ENCODE measurements at places on chromosomes 1 and 21. TPM values are rescaled to one million over a fixed set of nuclear protein-coding genes. Genes with fewer than 3 reads are reported as not detected.
A peak's percentile ranks its signal among the peaks of the same experiment; 100 is the strongest.

DNA sequence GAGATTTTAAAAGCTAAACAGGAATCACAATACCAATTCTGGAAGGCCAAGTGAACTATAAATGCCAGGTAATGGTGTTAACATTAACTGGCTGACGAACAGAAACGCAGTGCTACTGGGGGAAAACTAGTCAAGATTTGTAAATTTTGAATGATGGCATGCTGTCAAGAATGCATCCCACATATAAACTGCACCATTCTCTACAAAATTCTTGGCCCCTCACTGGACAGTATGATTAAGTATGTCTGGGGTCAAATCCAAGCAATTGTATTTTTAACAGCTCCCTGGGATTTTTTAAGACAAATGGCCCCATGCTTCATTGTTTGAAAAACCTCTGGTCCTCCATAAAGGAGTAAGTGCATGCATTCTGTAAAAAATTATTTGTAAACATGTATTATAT, 73.2 kb upstream of the COA6 start:
- no peak for DNase-seq

DNA sequence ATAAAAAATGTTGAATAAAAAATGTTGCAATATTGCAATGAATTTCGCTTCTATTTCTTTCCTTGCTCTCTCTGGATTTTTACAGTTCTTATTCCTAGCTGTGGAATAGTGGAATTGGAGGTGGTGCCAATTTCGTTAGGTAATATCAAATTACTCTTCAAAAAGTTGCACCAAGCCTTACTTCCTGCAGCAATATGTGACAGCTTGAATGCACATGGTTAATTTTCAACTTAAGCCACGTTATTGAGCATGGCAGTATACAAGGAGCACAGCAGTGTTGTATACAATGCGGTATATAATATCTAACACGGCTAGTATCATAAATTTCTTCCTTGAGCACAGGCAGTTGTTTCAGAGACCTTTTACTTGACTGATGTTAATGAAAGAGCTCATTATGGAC, 152.5 kb downstream of the NOS1AP start:
- DNase-seq, result no peak

DNA sequence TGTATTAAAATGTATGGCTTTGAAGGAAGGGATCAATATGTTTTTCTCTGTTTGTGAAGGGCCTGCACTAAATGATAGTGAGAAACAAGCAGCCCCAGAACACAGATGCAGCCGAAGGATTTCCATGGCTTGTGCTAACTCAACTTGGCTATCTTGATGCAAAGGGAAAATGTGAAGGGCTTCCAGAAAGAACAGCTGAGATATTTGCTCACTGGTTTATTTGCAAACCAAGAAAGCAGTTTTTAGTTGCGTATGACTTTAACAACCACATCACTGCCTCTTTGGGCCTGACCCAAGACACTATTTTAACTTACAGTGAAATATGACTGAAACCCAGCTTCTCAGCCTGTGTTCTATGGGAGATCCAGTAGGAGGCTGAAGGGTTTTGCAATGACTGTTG, 369.9 kb downstream of the SETD4 start:
- DNase-seq, result no peak

DNA sequence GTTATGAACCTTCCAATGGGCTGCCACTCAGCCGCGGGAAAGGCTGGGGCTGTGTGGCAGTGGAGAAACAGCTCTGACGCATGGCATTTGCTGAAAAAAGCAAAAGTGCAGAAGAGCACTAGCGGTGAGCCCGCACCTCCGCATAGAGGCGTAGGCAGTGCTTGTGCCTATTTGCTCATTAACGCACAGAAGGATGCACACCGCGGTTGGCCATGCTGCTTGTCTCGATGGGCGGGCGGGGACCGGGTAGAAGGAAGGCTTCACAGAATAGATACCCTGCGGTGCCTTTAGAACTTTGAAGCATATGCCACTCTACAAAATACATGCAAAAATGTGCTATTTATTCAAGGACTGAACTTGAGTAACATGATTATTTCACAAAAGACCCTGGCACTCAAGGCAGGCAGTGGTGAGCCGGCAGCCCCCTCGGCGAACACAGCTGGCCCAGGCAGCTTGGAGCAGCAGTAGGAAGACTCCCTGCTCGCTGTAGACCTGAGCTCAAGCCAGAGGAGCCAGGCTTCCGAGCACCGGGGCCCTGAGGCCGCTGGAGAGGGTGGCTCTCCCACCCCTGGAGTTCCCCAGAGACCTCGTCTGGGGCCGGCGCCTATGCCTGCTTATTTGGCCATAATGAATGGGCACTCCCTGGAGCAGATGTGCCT, 71.5 kb downstream of the SIK1 start:
- DNase-seq, result no peak

GRCh38 chr1:207872621-207873020, 38.3 kb downstream of the CD34 start:
- DNase-seq, result no peak

DNA sequence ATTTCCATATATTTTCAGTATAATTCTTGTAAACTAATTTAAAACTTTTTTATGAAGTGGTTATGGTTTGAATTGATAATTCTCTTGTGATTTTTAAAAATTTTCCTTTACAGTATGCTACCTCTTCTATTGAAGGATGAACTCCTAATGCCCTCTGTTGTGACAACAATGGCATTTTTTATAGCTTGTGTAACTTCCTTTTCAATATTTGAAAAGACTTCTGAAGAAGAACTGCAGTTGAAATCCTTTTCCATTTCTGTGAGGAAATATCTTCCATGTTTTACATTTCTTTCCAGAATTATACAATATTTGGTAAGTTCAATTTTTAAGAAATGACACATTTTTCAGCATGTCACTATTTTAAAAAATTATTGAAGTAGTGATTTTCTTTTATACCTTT, 61.4 kb downstream of the ALG6 start:
- no peak for DNase-seq

DNA sequence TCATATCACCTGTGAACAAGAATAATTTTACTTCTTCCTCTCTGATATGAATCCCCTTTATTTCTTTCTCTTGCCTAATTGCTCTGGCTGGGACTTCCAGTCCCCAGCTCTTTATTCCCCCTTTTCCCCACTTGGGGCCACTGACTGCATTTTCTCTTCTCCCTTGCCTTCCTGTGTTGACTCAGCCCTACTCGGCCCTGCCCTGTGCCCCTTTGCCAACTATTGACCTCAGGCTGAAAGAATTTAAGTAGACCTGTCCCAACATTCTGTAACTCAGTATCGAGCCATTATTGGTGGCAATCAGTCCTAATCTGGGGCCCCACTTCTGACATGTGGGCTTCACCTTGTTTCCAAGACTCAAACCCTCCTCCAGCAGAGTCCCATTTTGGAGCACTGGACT, 60.6 kb upstream of the STUM start:
- no peak for DNase-seq

- peak; percentile 32 for DNase-seq
Observed at GRCh38 chr1:178931858-178932551, 61.1 kb upstream of the ANGPTL1 start.

Gene NR5A2
- total RNA-seq, result under 0.01 TPM

Gene EPHA2
- total RNA-seq, result 24.0 TPM

Data from IMR-90 (cell line).